ENCODE measurements at places on chromosomes 1 and 21.

DNA sequence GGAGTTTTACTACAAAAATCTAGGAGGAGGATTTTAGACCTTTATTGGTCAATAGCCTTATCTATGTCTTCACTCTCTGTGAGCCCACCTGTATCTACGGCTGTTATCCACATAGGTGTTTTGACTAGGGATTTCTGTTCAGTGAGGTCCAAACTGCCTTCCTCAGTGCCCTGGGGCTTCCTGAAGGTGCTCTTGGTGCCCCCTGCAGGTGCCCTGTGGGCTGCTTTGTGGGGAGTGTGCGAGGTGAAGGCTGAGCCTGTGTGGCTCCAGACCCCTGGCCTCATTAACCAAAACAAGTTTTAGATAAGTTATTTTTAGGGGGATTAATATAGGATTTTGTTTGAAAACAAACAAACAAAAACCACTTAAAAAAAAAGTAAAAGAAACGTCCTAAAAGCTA is 122.5 kb downstream of the KIF26B start:
- DNase-seq: peak; percentile 33

DNA sequence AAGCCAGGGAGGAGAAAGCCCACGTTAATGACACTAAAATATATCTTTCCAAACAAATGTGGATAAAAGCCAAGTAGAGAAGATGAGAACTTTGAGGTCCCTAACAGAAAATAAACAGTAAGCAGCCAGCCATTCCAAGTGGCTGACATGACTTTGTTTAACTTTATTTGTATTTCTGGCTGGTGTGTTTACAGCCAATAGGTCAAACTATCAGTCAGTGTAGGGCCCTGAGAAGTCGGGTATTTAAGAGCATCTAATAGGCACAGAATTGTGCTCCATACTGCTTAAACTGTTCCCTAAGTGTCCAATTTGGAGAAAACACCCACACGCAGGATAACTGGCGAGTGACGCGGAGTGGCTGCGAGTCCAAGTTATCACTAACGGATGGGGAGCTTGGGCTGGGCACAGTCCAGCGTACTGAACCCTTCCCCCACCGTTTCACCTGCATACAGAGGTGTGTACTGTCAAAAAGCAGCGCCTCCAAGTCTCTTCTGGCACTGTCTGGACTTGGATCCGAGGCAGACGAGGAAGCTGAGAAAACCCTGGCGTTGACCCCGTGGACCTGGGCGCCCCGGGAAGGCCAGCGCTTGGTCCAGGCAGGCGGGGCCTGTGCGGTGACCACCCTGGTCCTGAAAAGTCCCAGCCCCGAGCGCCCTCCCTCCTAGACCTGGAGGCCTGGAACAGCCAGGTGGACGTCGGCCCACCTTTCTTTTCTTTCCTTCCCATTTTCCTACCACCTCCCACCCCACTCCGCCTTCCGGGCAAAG is 662 bp upstream of the LGALS8 start:
- no peak for DNase-seq

- DNase-seq: no peak
Observed at GRCh38 chr1:2555634-2556276, 416 bp upstream of the TNFRSF14 start.

DNA sequence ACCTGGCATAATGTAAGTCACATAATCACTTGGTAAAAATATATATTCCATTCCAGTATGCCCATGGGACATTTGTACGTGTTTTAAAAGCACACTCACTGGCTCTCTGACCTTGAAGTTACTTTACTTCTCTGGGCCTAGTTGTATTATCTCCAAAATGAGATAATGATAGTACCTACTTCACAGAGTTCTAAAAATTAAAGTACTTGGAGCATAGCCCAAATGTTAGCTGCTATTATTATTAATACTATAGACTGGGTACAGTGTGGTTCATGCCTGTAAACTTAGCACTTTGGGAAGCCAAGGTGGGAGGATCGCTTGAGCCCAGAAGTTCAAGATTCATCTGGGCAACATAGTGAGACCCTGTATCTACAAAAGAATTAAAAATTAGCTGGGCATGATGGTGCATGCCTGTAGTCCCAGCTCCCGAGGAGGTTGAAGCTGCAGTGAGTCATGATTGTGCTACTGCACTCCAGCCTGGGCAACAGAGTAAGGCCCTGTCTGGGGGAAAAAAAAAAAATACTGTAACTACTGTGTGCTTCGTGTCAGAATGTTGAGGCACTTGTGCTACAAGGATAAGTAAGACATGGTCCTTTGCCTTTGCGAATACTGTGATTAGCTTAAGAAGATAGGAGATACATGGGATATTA is 45.7 kb downstream of the TDRD5 start:
- DNase-seq: no peak

GRCh38 chr1:239858057-239858456 is 233.6 kb upstream of the FMN2 start:
- DNase-seq: no peak

Measured in NCI-H1092 (cell line).